Stimulated activated CD8-positive, alpha-beta memory T cell treated with anti-CD3 and anti-CD28 coated beads, Interleukin-7, amount 100 ng/mL, for 1 hour (primary cell): ENCODE measurements at places on chromosomes 6 and 20.
A peak's percentile ranks its signal among the peaks of the same experiment; 100 is the strongest.

DNA sequence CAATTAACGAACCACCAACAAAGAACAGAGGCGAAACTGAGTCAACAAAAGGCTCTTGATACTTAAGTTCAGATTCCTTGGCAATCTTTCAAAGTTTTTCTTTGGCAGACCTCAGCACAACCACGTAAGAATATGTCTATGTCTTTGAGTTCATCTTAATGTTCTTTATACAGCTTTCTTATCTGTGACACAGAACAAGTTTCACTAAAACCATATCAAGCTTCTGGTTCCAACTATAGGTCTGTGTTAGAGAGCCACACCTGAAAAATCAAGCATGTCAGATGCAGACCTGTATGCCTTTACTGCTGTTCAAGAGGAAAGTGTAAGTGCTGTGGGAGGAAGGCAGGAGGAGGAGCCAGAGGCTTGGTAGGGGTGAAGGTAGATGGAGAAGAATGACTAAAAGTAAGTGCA is 271.3 kb downstream of the KHDC1L start:
- DNase-seq: no peak

GRCh38 chr6:156150391-156150790 is 626.8 kb upstream of the ARID1B start:
- DNase-seq: no peak

- no peak for DNase-seq
Observed at GRCh38 chr6:152100183-152100618, 292.7 kb downstream of the ESR1 start.

GRCh38 chr6:43185391-43185985 is 3.5 kb downstream of the CUL9 start:
- no peak for DNase-seq

GRCh38 chr20:40110311-40110831 is 578.7 kb downstream of the MAFB start:
- DNase-seq: no peak

DNA sequence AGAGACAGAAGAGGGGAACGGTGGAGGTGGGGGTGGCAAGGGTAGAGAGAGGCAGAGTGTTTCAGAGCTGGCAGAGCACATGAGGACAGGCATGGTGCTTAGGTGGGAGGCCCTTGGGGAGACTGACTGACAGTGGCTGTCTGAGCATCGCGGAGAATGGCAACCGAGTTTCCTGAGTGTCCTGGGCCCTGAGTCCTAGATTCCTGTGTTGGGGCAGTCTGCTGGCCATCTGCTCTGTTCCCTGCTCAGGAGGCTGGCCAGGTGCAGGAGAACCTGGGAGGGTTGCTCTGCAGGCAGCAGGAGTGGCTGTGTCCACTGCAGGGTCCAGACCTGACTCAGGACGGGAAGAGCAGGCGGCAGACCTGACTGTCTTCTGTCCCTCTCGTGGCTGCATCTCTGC is 248.9 kb downstream of the LRFN2 start:
- no peak for DNase-seq

DNA sequence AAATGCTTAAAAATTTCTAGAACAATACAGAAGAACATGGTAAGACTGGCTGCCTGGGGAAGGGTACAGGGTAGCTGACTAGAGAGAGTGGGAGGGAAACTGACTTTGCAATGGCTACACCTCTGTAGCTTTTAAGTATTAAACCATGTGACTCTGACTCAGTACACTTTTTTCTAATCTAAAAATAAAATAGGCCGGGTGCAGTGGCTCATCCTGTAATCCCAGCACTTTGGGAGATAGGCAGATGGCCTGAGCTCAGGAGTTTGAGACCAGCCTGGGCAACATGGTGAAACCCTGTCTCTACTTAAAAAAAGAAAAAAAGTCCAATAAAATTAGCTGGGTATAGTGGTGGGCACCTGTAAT is 18.5 kb downstream of the ATP9A start:
- no peak for DNase-seq

DNA sequence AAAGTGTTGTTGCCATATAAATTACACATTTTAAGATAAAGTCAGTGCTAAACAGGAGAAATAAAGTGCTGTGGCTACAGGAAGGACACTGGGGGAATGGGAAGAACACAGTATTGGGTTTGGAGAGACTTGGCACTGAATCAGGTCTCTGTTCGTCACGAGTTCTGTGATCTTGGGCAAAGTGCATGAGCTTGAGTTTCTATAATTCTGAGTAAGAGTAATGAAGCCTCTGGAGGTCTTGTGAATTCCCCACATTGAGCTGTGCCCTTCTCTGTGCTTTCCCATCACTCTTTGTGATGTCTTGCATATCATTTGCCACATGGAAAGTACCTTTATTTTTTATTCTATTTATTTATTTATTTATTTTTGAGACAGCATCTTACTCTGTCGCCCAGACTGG is 16.8 kb upstream of the EEF1A1 start:
- no peak for DNase-seq

- no peak for DNase-seq
Observed at GRCh38 chr6:70620746-70621145, 46.9 kb upstream of the SMAP1 start.

DNA sequence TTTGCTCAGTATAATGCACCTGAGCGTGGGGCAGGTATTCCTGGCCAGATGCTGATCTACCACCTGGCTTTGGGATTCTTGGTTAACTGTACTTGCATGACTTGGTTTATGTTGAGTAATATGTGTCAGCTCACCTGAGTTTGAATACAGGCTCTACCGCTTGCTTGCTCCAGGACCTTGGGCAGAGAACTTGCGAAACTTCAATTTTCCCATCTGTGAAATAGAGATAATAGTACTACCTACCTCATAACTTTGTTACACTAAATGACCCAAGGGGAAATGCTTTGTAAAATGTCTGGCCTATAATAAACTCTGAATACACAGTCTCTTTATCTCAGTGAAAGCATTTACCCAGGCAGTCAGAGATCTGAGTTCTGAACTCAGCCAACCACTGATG is 51.8 kb downstream of the SCAND1 start:
- DNase-seq: no peak

DNA sequence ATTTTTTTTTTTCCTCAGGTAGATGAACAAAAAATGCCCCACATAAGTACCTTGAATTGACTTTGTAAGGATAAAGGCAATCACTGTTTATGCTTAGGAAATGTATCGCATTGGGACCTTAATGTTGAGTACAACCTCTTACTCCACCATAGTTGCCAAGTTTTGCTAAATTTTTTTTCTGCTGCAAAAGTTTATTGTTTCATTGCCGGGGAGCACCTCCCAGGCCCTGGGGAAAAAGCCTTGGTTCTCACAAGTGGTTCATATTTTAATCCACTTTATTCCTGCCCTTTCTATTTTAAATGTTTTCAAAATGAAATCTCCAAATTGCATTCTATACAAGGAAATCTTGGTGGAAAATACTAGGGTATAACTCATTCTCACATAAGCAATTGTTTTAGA is 52.3 kb upstream of the UTRN start:
- DNase-seq: no peak

- no peak for DNase-seq
Observed at GRCh38 chr6:6758915-6759654, 170.6 kb downstream of the LY86 start.

- DNase-seq: peak; percentile 54
Observed at GRCh38 chr20:32972181-32973076, 31.8 kb downstream of the SUN5 start.

DNA sequence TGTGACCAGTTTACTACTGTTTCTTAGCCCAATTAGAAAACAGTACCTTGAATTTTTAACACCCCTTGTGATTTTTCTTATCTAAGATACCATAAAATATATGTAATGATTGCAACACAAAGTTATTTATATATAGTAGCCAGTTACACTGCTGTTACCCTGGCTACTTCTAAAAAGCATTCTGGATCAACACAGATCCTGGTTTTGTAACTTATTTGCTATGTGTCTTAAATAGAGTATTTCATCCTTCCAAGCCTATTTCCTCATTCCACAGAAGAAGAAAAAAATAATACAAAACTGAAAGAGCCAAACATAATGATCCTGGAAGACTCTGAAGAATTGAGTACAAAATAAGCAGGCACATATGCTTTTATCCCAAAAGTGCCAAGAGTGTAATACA is 19.0 kb upstream of the GSTA4 start:
- DNase-seq: no peak

- DNase-seq: no peak
Observed at GRCh38 chr6:38322138-38322537, 317.6 kb downstream of the BTBD9 start.

- DNase-seq: no peak
Observed at GRCh38 chr20:61295682-61296628, 43.9 kb downstream of the CDH4 start.

- DNase-seq: no peak
Observed at GRCh38 chr6:2510316-2510715, 240.4 kb downstream of the MYLK4 start.

DNA sequence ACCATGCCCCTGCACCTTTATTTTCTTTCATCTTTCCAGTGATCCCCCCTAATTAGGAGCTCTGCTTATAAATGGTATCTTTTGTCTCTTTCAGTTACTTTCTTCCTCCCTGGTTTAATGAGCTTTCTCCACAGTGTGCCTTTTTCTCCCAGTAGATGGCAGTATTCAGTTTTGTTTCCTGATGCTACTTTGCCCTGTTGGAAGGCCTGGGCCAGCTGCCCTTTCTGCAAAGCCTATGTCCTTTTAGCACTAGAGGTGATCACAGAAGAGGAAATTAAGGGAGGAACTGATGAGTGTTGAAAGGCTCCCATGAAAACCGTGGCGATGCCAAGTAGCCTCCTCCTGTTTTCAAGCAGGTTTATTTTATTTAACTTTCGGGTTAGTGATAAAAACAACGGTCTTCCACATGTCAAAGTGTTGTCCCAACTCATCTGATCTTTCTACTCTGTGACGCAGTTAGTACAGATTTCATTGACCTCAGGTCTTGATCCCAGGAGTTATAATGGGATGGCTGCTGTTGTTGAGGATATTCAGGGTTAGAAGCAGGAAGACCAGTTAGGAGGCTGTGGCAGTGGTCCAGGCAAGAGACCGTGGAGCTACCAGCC is 184.2 kb upstream of the BMP2 start:
- no peak for DNase-seq

GRCh38 chr6:53373638-53374037 is 24.9 kb upstream of the ELOVL5 start:
- DNase-seq: no peak

GRCh38 chr6:33717934-33718455 is 6.5 kb upstream of the UQCC2 start:
- DNase-seq: no peak

DNA sequence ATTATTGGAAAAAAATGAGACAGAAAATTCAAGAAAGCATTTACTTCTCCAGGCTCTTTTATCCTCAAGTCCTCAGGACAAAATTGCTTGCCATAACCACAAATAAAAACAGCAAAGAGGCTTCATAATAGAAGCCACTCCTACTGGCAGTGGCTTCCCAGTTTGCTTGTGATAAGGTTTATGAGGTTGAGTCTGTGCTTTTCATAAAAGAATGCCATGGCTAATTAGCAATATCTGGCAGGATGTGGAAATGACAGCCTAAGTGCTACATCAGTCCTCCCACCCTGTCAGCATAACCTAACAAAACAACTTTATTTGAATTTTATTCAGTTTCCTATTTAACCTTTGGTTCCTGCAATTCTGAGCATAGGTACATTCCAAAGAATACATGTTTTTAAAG is 80.9 kb upstream of the HTR1E start:
- DNase-seq: no peak

DNA sequence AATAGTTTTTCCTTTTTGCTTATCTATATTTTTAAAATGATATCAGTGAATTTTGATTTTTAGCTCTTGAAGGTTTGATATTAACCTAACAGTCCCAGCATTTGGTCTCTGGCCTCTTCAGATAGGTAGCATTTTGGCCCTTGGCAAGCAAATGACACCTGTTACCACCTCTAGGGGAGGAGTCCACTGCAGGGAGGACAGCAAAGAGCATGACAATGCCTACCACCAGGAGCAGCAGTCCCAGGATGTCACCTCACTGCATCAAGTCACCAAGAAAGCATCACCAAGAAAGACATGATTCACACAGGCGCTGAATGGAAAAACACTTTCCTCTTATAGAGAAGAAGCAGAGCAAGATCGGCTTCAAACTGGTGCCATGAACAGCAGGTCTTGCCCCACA is 224.3 kb downstream of the UBE3D start:
- DNase-seq: no peak

DNA sequence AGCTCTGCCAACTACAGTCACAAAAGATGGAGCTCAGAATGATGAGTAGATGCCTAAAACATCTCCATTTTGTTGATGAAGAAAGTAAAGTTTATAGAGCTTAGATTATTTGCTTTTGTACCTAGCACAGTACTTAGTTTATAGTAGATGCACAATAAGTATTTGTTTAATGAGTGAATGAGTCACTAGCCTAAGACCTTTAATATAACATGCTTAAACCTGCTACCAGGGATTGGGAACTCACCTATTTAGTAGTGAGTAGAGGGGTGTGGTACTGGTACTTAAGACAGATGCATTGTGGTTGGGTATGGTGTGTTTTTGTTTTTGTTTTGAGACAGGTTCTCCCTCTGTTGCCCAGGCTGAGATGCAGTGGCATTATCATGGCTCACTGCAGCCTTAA is 35.8 kb downstream of the TRIM38 start:
- no peak for DNase-seq

- no peak for DNase-seq
Observed at GRCh38 chr20:32792731-32793458, 26.9 kb upstream of the MAPRE1 start.

GRCh38 chr20:33373735-33374605 is 27.3 kb downstream of the CDK5RAP1 start:
- no peak for DNase-seq

DNA sequence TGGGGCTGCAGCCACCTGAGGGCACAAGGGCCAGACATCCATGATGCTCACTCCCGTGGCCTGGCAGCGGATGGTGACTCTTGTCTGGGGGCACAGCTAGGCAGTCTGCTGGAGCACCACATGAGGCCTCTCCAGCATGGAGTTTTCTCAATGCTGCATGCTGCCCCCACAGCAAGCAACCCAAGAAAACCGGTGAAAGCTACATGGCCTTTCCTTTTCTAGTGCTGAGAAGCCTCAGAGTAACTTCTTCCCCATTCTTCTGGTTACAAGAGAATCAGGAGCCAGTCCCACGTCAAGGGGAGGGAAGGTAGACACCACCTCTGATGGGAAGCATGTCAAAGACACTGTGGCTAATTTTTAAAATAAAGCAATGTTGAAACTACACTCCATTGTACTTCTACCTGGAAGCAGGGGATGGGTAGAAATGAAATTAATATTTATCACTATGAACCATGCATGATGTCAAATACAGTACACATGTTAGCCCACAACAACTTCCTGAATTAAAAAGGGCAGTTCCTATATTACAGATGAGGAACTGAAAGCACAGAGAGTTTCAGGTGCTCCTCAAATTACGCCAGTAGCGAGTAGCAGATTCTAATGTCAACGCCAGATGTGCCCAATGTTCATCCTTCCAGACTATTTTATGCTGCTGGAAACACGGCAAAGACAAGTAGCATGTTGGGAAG is 101.5 kb downstream of the LAMP5 start:
- no peak for DNase-seq

- DNase-seq: no peak
Observed at GRCh38 chr6:95318137-95318536, 259.2 kb upstream of the MANEA start.
